Islet precursor cell (in vitro differentiated cells): ENCODE measurements at places on chromosomes 7 and 10.

DNA sequence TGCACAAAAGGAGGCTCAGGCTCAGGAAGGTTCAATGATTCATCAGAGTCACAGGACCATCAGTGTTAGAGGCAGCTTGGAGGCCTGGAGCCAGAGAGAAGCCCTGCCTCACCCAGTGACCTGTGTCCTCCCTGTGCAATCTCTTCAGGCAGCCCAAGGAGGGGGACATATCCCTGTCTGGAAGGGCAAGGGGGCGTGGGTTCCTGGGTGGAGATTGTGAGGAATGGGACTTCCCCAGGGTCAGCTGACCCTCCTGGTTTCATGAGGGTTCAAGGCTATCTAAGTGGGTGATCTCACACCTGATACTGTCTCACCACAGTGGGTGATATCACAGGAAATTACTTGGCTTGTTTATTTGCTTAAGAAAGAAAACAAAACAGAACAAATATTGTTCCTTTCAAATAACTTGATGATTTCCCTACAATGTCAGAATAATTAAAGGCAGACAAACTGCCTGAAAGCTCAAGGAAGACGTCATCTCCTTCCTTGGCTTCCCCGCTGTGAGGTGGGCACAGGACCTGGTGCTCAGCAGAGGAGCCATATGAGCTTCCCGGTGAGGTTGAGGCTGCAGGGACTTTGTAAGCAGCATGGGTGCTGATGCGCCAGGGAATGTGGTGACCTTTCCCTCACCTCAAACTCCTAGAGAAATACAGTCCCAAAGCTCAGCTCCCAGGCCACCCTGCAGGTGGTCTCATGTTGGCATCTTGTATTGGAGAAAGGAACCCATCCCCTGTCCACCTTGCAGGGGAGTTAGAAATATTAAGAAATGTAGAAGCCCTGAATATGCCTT, 763.2 kb downstream of the GRID1 start:
- peak; percentile 44 for DNase-seq

DNA sequence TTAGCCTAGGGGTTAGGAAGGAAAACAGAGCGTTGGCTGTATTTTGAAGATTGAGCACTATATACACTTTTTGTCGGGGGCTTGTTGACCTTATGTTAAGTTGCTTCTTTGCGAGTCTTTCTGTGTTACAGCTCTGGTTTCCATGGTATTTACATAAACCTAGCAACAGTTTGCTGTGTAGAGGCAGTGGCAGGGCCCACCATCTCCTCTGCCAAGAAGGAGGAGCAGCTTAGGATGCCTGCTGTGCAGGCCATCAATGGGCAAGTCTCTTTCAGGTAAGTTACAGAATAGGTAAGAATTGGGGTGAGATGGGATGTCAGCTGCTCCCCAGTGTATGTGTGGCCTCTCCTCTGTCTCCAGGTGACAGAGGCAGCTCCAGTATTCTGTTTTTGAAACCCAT, 485.5 kb downstream of the LRMDA start:
- no peak for DNase-seq

GRCh38 chr10:24885551-24886289, 66.7 kb downstream of the PRTFDC1 start:
- DNase-seq = no peak

- DNase-seq = no peak
Observed at GRCh38 chr7:77940647-77941046, 142.1 kb downstream of the PHTF2 start.

GRCh38 chr7:79529214-79529880, 75.9 kb upstream of the MAGI2 start:
- DNase-seq = peak; percentile 58

- DNase-seq = no peak
Observed at GRCh38 chr7:135842446-135843179, 94.0 kb upstream of the FAM180A start.

GRCh38 chr7:151243408-151244195, 4.9 kb downstream of the SMARCD3 start:
- no peak for DNase-seq

GRCh38 chr7:10684606-10685005, 289.1 kb upstream of the PHF14 start:
- no peak for DNase-seq

DNA sequence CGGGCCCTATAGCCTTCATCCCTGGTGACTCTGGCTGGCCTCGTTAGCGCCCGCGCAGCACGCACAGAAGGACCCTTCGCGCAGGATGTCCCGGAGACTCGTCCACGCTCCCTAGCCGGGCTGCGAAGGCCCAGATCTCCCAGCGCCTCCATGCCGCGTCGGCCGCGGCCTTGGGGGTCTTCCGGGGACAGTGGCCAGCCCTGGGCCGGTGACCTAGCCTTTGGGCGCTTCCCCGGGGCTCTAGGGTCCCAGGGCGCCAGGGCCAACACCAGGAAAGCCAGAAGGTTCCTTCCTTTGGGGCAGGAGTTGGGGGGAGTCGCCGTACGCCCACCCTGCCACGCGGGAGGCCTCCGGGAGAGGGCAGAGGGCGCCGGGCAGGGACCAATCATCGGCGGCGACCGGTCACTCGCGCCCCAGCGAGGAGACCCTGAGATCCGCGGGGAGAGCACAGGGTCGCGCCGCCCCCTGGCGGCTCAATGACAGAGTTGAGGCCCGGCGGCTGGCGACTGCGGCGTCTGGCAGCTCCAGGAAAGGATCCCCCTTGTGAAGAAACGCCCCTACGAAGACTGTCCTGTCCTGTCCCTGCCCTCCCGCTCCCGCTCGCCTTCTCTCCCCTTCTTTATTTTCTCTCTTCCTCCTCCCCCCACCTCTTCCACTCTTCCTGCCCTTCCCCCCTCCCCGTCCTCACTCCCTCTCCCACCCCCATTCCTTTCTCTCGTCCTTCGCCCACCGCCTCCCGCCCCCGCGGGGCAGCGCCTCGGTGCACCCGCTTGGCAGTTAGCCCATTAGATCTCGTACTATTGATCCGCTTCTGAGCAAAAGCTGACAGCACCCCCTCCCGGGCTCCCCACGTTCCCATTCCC, 62.3 kb upstream of the LBX1 start:
- DNase-seq = peak; percentile 92

GRCh38 chr7:99557940-99558305, 519 bp upstream of the ZNF655 start:
- no peak for DNase-seq

DNA sequence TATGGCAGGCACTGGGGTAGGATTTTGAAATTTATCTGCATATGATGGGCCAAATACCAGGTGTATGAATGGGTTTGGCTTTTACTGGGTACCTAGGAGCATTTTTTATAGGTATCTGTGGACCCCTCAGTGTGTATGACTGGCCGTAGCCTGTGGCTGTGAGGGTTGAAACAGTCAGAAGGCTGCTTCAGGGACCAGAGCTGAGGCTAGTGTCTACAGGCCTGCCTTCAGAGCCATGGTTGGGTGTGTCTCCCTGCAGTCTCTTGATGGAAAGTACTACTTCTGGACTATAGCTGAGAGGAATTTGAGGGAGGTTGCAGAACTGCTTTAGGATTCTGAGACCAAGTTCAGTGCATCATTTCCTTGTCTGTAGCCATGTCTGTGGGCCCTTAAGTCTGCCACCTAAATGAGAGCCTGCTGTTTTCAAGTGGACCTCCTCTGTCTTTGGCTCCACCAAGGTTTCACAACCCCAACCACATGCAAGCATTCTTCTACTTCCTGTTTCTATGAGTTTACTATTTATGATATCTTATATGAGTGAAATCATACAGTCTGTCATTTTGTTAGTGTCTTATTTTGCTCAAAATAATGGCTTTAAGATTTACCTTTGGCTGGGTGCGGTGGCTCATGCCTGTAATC, 19.9 kb upstream of the ZNF138 start:
- DNase-seq = no peak
